Airway epithelial cell (primary cell): ENCODE measurements at places on chromosomes 6 and 20. TPM values are rescaled to one million over a fixed set of nuclear protein-coding genes. Genes with fewer than 3 reads are reported as not detected.

The ABCF1 gene
- total RNA-seq = 43.1 and 44.7 TPM in 2 replicates

The PTGIS gene
- total RNA-seq = not detected in 2 replicates

The ZNF165 gene
- 2.0 and 2.5 TPM in 2 replicates for total RNA-seq

The NANP gene
- 4.7 and 6.2 TPM in 2 replicates for total RNA-seq

The LY86 gene
- total RNA-seq = not detected in 2 replicates

The CPNE5 gene
- 0.05 and 0.07 TPM in 2 replicates for total RNA-seq

The HEY2 gene
- total RNA-seq = 0.60 and 0.78 TPM in 2 replicates

The SH3BGRL2 gene
- total RNA-seq = 9.5 and 11.1 TPM in 2 replicates

The GRIK2 gene
- 0.07 and 1.9 TPM in 2 replicates for total RNA-seq

The LY6G6D gene
- total RNA-seq = not detected in 2 replicates

The LTB gene
- 0.85 and 1.5 TPM in 2 replicates for total RNA-seq

The GPX5 gene
- total RNA-seq = not detected in 2 replicates

The SCUBE3 gene
- total RNA-seq = under 0.01 and 0.21 TPM in 2 replicates

The PKIB gene
- total RNA-seq = 4.1 and 4.9 TPM in 2 replicates

The MAPK14 gene
- total RNA-seq = 46.7 and 48.8 TPM in 2 replicates

The OR2B6 gene
- total RNA-seq = not detected in 2 replicates

The RIPOR3 gene
- total RNA-seq = 0.05 and 0.56 TPM in 2 replicates

The LY6G5C gene
- total RNA-seq = 0.42 and 0.79 TPM in 2 replicates
